ENCODE measurements at places on chromosomes 12 and 14.
A peak's percentile ranks its signal among the peaks of the same experiment; 100 is the strongest.

DNA sequence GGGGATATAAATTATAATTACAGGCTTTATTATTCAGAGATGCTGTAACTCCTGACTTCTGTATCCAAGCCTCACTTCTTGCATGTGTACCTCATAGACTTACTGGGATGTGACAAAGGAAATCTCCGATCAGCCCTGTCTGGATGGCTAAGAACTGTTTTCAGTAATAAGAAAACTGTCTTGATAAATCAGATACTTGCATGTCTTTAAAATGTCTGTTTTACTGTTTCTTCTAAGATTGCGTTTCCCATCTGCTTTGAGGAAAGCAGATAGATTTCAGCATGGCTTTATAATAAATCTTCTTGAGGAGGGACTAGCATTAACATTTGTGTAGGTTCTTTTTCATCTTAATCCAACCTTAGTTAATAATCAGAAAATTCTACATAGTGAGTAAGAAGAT is 395.9 kb downstream of the EGLN3 start:
- no peak for DNase-seq

DNA sequence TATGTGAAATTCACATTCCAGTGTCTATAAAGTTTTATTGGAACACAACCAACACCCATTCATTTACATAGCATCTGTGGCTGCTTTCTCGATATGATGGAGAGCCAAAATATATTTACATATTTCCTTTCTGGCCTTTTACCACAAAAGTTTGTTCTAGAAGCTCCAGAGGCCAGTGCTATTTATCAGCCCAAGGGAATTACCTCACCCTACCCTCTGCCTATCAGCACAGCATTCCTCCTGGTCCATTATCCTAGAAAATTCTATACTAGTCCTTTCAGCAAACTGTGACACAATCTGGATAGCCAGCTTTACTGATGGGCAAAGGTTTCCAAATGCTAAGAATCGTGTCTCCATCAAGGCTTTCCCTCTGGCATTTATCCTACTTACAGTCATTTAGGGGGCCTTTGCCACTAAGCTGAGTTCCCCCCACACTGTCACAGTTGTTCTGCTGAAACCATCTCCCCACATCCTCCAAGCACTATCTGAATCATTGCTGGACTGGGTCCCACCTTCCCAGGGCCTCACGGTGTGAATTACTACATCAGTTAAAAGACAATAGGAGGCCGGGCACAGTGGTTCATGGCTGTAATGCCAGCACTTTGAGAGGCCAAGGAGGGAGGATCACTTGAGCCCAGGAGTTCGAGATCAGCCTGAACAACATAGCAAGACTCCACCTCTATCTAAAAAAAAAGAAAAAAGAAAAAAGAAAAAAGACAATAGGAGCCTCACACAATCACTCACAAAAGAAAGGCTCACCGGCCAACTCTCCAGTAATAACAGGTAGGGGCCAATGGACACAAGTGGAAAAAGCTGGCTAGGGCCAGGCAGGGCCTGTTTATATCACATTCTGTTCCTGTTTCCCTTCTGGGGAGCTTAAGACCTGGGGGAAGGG is 12.1 kb downstream of the SYNE3 start:
- no peak for DNase-seq

DNA sequence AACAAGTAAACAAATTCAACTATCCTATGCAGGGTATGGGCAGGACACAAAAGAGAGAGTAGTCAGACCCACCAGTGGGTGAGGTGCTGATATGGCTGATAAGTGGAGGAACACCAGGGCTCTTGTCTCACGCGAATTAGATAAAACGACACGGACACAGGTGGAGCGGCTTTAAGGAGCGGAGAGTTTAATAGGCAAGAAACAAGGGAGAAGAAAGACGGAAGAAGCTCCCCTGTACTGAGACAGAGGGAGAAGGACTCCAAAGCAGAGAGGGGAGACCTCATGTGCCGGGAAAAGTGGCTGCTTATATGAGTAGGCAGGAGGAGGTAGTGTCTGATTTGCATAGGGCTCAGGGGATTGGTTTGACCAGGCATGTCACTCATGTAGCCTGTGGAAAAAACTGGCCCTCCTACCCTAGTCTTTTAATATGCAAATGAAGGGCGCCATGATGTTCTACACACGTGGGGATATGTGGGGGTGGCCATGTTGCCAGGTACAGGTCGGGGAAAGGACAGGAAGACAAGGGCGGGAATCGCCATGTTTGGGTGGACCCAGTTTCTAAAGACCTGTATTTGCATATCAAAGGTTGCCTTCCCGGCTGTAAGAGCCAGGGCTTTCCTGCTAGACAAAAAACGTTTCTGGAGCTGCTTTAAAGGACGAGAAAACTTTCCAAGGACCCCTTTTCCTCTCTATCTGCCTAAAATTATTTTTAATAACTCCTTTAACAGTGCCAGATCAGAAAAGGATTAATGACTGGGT is 28.8 kb downstream of the RPGRIP1 start:
- DNase-seq, result peak; percentile 82

DNA sequence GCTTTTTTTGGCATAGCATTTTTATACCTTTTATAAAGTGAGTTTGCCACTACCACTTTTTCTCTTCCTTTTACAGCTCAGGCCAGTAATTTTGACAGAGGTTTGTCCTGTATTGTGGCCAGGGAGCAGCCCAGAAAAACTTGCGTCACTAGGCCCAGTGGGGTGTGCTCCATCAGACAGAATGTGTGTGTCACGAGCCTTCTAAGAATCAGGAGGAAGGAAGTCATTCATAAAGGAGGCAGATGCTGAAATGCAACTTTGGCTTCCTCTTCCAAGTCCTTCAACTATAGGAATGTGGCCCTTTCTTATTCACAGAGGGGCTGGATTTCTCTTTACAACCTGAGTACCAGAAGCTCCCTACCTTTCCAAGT is 10.1 kb upstream of the RAB35 start:
- no peak for DNase-seq

GRCh38 chr12:79143803-79144202 is 279.2 kb downstream of the SYT1 start:
- no peak for DNase-seq

DNA sequence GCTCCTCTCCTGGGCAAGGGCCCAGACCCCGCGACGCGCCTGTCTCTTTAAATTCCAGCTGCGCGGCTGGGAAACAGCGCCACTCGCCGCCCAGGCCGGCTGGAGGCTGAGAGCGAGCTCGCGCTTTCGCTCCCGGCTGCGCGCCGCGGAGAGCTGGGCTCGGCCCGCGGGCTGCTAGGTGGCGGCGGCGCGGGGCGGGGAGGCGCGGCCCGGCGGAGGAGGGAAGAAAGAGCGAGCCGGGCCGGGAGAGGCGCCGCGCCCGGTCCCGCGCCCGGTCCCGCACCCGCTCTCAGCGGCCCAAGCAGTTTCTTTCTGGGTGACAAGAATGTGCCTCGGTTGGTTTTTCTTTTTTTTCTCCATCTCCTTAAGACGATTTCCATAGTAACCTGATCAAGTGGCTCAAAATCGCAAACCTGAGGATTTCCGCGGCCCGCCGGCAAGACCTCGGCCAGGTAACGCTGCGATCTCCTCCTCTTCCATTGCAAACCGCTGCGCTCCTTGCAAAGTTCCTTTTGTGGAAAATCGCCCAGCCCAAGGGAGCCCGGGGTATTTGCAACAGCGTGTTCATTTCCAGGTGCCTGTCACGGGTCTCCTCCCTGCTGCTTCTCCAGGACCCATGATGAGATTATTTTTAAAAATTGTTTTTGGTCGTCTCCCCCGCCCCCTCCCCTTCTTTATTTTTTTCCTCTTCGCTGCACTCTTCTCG is 259.5 kb upstream of the E2F7 start:
- DNase-seq, result peak; percentile 69

- DNase-seq, result peak; percentile 54
These were observed 19.5 kb upstream of the EPS8 start for GRCh38 chr12:15808652-15809051.

GRCh38 chr12:80140005-80140404 is 40.7 kb downstream of the OTOGL start:
- DNase-seq, result no peak

- DNase-seq, result no peak
These were observed 287.8 kb downstream of the NAV3 start for GRCh38 chr12:78118486-78118885.

DNA sequence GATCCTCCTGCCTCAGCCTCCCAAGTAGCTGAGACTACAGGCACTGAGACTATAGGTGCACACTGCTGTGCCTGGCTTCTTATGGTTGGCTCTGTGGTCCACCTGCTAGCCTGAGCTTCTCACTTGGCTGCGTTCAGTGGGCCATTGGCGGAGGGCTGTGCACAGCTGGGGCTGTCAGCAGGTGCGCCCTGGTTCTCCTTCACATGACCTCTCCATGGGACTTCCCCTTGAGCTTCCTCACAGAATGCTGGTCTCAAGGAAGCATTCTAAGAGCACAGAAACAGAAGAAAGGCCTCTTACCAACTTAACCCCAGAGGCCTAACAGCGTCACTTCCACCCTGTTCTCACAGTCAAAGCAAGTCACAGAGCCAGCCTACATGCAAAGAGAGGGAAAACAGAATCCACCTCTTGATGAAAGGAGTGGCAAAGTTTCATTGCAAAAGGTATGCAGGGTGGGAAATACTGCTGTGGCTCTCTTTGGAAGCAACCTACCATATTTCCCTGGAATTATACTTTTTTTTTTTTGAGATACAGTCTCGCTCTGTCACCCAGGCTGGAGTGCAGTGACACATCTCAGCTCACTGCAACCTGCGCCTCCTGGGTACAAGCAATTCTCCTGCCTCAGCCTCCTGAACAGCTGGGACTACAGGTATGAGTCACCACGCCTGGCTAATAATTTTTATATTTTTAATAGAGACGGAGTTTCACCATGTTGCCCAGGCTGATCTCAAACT is 9.3 kb downstream of the RILPL2 start:
- DNase-seq, result no peak

GRCh38 chr14:59097681-59098080 is 90.8 kb upstream of the DAAM1 start:
- no peak for DNase-seq

GRCh38 chr12:4985820-4986219 is 57.9 kb upstream of the KCNA5 start:
- DNase-seq, result no peak

DNA sequence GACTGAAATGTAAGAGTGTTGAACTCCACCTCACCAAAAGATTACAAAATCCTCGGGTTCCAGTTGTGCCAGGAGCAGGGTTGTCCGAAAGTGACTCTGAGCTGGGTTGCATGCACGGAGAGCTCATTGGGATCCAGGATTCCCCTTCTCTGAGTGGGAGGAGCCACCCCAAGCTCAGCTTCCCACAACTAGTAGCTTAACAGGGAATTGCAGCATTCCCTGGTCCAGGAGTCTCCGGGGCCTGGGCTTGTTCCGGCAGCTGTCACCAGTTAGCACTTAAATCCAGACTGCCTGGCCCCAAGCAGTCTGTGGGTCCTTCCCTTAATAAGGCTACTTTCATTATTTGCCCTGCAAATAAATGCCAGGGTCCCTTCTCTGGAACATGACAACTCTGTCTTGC is 50.1 kb downstream of the CD9 start:
- DNase-seq, result no peak

DNA sequence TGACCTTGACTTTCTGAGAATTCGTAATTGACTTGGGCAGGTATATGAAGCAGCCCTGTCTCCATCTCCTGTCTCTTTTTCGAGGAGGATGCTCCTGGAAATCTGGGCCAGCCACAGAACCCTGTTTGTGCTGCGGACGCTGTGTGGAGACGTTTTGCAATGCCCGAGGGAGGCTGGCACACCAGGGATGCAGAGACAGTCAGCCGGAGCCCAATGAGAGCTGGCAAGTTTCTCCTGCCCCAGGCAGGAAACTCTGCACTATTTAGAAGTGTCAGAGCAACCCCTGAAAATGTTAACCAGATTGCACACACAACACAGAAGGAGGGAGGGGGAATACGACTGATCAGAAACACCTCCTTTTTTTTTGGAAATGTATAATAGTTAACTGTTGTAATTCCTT is 103.2 kb upstream of the DYRK2 start:
- DNase-seq, result no peak

GRCh38 chr14:22387776-22388241 is 201.2 kb downstream of the DAD1 start:
- no peak for DNase-seq

- no peak for DNase-seq
These were observed 16.4 kb downstream of the CCDC63 start for GRCh38 chr12:110863161-110863560.

- no peak for DNase-seq
These were observed 47.4 kb upstream of the TRAF3 start for GRCh38 chr14:102729825-102730224.

DNA sequence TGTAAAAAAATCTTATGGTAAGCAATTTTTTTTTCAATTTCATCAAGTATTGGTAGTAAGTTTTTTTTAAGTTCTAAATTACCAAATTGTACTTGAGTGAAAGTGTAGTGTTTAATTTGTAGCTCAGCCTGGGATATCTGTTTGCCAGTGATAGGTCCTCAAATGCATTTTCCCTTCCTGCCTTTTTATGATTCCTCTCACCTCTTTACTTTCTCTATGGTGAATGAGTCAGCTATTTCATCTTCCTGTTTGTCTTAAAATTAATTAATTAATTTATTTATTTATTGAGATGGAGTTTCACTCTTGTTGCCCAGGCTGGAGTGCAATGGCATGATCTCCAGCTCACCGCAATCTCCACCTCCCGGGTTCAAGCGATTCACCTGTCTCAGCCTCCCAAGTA is 10.6 kb downstream of the SRP54 start:
- no peak for DNase-seq

DNA sequence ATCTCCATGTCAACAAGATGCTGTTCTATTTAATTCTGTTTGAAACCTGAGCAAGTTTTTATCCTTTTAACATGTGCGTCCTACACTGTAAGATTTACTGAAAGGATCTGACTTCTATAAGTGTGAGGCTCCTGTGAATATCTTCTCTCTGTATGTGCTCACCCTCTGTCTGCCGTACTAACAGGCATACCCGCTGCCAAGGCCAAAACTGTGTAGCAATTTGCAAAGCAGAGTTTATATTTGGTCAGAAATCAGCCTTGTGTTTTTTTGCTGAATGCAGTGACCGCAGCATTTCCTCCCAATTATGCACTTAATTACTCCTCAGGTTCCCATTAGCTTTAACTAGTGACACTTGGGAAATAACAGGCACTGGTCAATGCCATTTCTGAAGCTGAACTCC is 12.3 kb downstream of the CHST11 start:
- DNase-seq, result no peak

DNA sequence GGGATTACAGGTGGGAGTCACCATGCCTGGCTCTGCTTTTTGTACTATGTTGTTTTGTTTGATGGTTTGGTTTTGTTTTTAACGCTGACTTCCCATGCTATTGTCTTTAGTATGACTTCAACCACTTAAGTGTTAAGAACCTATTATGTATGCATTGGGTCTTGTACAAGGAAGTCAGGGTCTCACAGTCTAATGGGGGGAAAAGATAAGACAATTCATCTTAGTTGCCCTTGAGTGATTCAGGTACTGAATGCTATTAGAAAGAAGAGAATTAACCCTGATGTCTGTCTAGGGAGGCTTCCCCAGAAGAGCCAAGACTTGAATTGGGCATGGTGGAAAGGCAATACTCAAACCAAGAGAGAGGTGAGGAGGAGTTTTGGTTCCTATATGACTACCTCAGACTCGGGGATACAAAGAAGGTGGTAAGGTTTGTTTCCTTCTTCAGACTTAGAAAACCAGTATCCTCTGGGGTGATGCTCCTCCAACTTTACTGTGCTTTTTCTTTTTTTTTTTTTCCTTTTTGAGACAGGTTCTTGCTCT is 64.6 kb downstream of the SUSD6 start:
- DNase-seq, result no peak

All from mesenchymal stem cell (in vitro differentiated cells and primary cell).